ENCODE measurements at places on chromosomes 6 and 20.

GRCh38 chr20:58640446-58640845, 10.6 kb upstream of the STX16 start:
- no peak for DNase-seq

DNA sequence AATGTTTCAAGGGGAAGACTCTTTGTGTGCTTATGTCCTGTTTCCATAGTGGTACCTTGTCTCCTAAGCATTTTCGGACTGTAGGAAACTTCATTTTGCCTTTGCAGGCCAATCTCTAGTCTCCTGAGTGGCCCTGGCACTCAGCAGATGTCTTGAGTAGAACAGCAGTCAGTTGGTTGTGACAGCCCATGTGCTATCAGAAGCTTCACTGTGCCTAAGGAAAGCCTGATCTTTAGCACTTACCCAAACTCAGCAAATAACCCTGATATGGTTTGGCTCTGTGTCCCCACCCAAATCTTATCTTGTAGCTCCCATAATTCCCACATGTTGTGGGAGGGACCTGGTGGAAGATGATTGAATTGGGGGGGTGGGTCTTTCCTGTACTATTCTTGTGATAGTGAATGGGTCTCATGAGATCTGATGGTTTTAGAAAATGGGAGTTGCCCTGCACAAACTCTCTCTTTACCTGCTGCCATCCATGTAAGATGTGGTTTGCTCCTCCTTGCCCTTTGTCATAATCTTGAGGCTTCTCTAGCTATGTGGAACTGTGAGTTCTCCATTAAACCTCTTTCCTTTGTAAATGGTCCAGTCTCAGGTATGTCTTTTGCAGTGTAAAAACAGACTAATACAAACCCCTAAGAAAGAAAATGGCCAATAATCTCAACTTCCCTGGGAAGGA, 15.9 kb upstream of the SRPK1 start:
- DNase-seq, result no peak

GRCh38 chr20:32006841-32007786, 3.1 kb upstream of the CCM2L start:
- DNase-seq, result peak; percentile 24

- no peak for DNase-seq
Observed at GRCh38 chr6:11824986-11825385, 46.4 kb upstream of the ADTRP start.

DNA sequence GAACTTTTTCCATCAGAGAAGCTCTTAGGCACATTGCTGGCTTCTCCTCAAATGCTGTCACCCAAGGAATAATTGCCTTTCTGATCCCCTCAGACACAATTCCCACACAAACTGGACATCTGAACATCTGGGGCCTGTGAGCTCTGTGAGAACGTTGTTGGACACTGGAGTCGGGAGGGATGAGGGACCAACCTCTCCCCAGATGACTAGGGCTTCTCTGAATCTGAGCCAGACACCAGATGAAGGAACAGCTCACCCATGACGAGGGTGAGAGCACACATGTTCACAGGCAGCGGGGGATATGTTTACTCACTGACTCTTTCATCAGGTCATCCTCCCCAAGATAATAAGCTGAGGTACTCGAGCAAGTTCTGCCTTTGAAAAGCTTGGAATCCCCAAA, 283.9 kb upstream of the SUPT3H start:
- DNase-seq, result no peak

GRCh38 chr6:122392564-122393350, 6.7 kb upstream of the HSF2 start:
- no peak for DNase-seq

- DNase-seq, result no peak
Observed at GRCh38 chr6:818196-818595, 125.3 kb upstream of the EXOC2 start.

DNA sequence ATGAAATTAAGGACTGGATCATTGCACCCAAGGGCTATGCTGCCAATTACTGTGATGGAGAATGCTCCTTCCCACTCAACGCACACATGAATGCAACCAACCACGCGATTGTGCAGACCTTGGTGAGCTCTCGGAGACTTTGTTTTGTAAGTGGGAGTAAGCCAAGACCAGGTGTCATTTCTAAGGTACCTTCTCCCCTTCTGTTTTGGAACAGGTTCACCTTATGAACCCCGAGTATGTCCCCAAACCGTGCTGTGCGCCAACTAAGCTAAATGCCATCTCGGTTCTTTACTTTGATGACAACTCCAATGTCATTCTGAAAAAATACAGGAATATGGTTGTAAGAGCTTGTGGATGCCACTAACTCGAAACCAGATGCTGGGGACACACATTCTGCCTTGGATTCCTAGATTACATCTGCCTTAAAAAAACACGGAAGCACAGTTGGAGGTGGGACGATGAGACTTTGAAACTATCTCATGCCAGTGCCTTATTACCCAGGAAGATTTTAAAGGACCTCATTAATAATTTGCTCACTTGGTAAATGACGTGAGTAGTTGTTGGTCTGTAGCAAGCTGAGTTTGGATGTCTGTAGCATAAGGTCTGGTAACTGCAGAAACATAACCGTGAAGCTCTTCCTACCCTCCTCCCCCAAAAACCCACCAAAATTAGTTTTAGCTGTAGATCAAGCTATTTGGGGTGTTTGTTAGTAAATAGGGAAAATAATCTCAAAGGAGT, 30.4 kb downstream of the TXNDC5 start:
- no peak for DNase-seq

- no peak for DNase-seq
Observed at GRCh38 chr20:1420066-1420465, 27.2 kb upstream of the FKBP1A start.

Measured in muscle of leg (tissue), 16 donors.